GM10248 (cell line): ENCODE measurements at places on chromosomes 3 and 15.

- no peak for DNase-seq
Measured at GRCh38 chr3:188403404-188403803, 249.4 kb downstream of the LPP start.

- DNase-seq = no peak
Measured at GRCh38 chr15:60721257-60721626, 242.3 kb upstream of the ICE2 start.

GRCh38 chr3:16374047-16374934 lies 109.3 kb downstream of the OXNAD1 start:
- DNase-seq = no peak

DNA sequence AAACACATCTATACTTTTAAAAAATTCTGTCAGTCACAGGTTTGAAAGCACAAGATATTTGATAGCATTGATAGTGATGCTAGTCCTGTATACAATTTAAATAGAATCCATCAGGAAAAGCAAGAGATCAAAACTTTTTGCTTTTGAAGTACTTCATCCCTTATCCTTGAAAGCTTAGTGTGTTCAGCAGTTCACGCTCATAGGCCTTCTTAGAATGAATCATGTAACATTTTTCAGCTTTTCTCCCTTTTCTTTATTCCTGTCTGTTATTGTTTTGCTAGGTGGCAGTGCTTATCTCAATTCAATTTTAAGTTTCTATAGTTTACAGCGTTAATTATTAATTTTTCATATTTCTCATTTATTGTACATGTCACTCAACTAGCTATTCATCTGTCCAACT lies 69.1 kb downstream of the FGF7 start:
- no peak for DNase-seq

DNA sequence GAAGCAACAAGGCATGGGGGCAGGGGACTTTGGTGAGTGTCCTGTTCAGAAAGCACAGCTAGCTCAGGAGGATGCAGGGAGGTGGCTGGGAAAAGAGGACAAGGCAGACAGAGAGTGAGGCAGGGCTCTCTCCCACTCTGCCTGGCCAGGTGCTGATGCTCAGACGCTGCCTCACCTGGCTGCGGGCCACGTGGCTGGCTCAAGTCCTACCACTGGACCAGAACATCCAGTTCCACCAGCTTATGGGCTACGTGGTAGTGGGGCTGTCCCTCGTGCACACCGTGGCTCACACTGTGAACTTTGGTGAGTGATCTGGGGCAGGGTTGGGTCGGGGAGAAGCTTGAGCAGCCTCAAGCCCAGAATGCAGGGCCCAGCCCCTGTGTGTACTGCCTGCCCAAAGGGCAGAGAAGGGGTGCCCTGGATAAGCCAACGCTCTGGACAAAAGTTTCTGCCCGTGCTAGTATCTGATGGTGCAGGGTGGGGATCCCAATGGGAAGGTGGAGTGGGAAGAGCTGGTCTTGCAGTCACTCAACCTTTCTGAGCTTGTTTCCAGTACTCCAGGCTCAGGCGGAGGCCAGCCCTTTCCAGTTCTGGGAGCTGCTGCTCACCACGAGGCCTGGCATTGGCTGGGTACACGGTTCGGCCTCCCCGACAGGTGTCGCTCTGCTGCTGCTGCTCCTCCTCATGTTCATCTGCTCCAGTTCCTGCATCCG lies 20.9 kb downstream of the NOX5 start:
- peak; percentile 35 for DNase-seq

GRCh38 chr3:68808563-68808962 lies 123.8 kb downstream of the TAFA4 start:
- no peak for DNase-seq

DNA sequence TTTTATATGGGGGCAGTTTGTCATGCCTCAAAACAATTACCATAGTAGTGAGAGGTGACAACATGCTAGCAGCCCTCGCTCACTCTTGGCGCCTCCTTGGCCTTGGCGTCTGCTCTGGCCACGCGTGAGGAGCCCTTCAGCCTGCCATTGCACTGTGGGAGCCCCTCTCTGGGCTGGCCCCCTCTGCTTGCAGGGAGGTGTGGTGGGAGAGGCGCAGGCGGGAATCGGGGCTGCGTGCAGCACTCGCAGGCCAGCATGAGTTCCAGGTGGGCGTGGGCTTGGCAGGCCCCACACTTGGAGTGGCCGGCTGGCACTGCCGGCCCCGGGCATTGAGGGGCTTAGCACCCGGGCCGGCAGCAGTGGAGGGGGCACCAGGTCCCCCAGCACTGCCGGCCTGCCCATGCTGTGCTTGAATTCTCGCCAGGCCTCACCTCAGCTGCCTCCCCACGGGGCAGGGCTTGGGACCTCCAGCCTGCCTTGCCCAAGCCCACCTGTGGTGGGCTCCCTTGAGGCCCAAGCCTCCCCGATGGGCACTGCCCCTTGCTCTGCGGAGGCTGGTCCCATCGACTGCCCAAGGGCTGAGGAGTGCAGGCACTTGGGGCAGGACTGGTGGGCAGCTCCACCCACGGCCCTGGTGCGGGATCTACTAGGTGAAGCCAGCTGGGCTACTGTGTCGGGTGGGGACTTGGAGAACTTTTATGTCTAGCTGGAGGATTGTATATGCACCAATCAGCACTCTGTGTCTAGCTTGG lies 38.8 kb upstream of the EIF5A2 start:
- no peak for DNase-seq

DNA sequence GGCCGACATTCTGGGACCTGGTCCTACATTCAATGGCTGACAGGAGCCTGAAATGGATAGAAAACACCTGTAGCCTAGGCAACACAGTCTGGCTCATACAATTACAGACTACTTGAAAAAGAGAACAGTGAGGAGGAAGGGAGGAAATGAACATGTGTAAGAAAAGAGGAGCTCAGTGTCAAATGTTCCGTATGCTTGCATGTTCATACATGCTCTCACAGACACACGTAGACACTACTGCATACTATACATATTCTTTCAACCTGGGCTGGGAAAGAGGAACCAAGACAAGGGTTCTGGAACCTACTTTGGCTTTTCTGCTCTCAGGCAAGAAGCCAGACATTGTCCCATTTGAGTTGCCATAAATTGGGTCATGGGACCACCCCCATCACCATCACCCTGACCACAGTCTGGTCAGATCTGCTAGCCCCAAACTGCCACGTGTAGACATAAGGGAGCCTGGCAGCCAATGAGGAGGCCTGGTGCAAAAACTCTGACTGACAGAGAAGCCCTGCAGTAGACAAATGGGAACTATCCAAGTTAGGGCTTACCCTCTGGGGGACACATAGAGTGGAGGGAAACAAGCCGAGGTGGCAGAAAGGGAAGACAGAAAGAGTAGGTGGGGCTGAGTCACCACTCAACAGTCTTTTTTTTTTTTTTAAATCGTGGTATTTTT lies 310.0 kb downstream of the SHQ1 start:
- peak; percentile 29 for DNase-seq

- DNase-seq = no peak
Measured at GRCh38 chr3:52330194-52330805, 14.2 kb downstream of the DNAH1 start.

- DNase-seq = no peak
Measured at GRCh38 chr3:9883706-9884554, 3.9 kb upstream of the CIDEC start.

- no peak for DNase-seq
Measured at GRCh38 chr3:134988666-134989065, 193.6 kb downstream of the EPHB1 start.

DNA sequence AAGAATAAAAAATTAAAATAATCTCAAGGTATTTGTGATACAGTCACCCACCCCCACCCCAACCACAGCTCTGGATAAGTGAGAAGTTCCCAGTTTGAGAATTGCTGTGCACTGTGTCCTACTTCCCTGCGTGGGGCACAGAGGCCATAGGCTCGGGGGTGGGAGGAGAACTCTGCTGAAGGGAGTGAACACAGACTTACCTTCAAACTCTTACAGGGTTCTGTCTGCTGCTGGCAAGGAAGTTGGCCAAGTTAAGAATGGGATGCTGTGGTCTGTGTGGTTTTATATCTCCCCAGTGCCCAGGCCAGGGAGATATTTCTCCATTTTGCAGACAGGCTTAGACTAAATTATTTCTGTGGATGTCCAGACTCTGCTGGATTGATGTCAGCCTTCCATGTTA lies 37.6 kb downstream of the SPTSSB start:
- DNase-seq = no peak

GRCh38 chr15:100169615-100170290 lies 172.0 kb downstream of the ADAMTS17 start:
- DNase-seq = no peak

- DNase-seq = peak; percentile 25
Measured at GRCh38 chr15:62795171-62795570, 247.4 kb upstream of the TPM1 start.

GRCh38 chr15:40739854-40740253 lies 15.2 kb downstream of the RMDN3 start:
- DNase-seq = no peak

GRCh38 chr3:134477002-134477401 lies 8.8 kb downstream of the ANAPC13 start:
- DNase-seq = no peak

GRCh38 chr15:70478251-70478990 lies 284.9 kb downstream of the UACA start:
- peak; percentile 73 for DNase-seq

GRCh38 chr15:41001524-41002214 lies 48.4 kb downstream of the CHAC1 start:
- DNase-seq = no peak

GRCh38 chr3:196554205-196554604 lies 14.1 kb downstream of the WDR53 start:
- no peak for DNase-seq

DNA sequence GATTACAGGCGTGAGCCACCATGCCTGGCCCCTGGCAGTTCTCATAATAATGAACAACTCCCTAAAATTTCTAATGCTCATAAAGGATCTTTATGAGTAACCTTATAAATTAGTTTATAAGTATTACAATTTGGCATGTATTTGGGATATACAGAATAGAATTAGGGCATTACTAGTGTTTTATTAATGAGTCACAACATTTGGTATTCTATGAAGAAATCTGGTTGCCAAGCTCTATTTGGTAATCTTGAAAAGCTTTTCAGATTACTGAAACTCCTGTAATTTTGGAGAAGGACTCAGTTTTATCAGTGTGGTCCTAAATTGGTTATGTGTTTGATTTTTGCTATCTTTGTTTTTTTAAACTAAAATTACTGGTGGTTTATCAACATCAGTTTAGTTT lies 45.8 kb downstream of the TM6SF1 start:
- DNase-seq = no peak

- no peak for DNase-seq
Measured at GRCh38 chr3:11290743-11291680, 18.8 kb downstream of the ATG7 start.

DNA sequence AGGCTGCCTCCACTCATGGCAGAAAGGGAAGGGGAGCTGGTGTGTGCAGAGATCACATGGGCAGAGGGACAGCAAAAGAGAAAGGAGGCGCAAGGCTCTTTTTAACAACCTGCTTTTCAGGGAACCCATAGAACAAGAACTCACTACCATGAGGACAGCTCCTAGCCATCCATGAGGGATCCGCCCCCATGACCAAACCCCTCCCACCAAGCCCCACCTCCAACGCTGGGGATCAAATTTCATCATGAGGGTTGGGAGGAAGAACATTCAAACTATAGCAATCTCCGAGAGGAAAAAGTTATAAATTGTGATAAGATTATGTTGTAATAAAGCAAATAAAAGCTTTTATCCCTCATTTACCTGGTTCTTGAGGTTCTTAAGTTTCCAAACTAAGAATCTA lies 84.7 kb upstream of the LMCD1 start:
- DNase-seq = no peak

DNA sequence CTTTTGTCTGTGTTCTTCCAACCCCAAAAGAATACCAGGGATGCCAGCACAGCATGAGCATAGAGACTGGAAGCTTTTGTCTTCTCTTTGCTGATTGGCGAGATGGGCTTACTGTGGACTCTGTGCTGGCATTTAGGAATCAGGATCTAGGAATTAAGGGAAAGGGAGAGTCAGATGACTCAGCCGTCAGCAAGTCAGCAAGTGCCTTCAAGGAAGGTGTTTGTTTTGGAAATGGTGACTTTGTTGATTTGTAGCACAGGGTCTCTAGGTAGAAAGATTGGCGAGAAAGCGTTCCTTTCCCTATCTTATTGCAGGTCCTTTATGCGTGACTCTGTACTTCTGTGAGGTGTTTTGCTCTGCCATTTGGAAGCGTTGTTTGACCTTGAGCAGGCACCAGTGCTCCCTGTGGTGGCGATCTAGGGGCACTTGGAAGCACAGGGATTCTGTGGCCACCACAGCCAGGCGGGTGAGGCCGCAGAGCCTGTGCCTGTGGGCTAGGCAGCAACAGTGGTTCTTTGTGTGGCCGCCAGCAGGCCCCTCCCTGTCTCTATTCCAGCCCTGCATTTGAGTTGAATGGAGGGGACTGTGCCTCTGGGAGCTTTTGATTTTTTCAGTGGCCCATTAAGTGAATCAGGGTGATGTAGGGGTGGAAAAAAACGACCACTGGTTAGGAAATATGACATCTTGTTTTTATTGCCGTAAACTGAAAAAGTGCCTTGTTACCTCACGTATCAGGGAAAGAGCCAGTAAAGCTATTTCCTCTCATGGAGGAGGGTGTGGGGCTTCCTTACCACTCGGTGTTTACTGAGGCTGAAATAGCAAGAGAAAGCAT lies 19.0 kb downstream of the FAN1 start:
- no peak for DNase-seq

DNA sequence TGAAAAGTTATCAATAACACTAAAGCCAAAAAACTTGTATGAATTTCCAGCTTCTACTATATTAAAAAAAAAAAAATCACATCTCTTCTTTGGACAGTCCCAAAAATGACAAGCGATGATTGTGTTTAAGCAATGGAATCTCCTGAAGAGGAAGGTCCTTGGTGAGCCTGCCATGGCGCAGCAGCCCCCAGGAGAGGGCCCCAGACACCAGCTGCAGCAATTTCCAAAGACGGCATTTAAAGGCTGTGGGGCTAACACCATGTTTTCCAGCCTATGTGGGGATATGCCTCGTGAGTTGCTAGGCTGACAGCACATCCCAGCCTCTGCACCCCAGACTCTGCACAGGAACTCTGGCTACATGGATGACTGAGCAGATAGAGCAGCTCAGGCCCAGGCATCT lies 14.7 kb downstream of the SKIC8 start:
- no peak for DNase-seq

DNA sequence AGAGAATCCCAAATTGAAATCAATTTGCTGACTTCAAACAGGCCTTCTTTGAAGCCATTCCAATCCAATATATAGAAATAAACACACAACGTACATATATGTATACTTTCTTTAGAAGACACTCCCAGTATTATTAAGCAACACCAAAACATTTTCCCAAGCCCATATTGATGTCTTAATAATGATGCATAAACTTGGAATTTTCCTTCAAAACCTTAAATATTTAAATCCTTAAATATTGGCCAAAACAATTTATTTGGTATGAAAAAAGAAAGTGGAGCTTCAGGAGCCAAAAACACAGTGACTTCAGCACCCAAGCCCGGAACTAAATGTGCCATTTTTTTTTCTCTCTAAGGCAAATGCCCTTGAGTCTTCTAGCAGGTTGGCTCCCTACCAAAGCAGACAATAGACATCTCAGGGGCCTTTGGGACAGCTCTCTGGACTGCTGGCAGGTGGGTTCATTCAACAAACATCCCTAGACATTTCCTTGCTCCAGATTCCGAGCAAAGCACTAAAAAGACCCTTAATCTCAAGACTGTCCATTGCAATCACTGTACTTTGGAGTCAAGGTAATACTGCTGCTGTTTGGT lies 384.7 kb downstream of the NTRK3 start:
- DNase-seq = no peak

- DNase-seq = no peak
Measured at GRCh38 chr3:97256060-97256459, 441.7 kb downstream of the EPHA6 start.
